ENCODE measurements at places on chromosomes 6 and 20.

DNA sequence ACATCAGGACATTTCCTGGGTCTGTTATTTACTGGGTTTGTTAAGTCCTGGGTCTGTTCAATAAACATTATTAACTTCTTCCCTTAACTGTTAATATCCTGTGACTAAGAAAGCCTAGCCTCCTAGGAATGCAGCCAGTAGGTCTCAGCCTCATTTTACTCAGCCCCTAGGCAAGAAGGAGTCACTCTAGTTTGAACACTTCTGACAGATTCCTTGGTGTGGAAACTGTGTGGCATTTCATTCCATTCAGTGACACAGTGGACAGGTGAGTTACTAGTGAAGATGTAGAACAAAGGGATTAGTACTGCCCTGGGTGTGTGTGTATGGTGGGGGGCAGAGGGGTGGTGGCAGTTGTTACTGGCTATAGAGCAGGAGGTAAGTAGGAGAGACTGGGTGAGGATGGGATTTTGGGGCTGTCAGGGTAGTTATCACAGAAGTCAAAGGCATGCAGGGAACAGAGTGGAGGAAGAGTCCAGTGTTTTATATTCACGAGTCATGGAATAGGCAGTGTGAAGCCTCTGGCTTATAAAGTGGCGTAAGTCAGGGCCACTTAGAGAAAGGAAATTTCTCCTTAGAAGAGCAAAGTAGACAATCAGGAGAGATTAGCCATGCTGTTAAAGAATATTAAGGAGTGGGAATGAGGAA is 28.4 kb downstream of the RNF182 start:
- no peak for DNase-seq

GRCh38 chr6:63805808-63806572 is 170.4 kb downstream of the PHF3 start:
- no peak for DNase-seq

DNA sequence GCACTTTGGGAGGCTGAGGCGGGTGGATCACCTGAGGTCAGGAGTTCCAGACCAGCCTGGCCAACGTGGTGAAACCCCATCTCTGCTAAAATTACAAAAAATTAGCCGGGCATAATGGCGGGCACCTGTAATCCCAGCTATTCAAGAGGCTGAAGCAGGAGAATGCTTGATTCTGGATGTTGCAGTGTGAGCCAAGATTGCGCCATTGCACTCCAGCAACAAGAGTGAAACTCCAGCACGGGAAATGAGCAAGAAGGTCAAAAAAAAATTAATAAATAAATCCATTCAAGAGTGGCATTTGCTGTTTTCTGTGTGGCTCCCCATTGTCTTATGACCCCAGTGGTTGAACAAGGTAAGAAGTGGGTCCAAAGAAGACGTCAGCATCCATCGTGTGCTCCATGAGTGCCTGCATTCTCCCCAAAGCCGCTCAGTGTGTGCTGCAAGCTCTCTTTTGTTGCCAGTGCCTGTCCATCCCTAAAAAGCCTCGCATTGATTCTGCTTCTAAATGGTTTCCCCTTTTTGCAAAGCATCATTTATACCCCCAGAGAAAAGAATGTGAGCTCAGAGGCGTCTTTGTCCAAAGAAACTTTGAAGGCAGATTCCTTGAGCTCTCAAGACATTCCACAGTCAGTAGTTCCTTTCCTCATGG is 38.8 kb upstream of the MAP3K4 start:
- DNase-seq = no peak

- no peak for DNase-seq
These were observed 5.5 kb downstream of the CASP8AP2 start for GRCh38 chr6:89834884-89835792.

DNA sequence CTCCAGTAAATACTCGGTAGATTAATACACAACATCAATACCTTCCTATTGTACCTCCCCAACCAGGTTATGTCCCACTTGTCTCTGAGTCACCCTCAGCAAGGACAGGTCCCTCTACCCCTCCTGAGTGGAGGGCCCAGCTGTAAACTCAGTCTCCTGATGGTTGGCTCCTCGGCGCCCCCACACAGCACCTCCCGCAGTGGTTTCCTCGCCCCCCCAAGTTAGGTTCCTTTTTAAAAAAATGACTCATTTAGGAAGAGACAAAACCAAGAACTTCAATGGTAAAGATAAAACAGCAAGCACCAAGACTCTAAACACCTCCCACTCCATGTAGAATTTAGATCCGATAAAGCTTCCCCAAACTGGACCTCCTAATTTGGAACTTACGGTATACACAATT is 83.5 kb downstream of the TRERF1 start:
- no peak for DNase-seq

DNA sequence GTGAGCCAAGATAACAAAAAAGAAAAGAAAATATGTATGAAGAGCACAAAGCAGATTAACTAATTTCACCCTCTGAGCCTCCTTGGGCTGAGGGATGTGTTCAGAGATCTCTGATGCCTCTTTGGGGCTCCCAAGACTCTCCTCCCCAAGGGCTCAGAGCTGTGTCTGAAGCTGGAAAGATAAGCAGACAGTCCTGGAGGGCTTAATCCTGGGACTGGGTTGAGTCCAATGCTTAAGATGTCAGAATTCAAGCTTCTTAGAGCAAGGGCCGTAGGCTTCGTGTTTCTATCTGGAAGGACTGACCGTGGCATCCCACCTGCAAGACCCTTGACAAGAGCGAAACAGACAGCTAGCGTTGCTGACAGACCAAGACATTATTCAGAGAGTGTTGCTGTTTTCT is 229.0 kb downstream of the ZMYND8 start:
- no peak for DNase-seq

GRCh38 chr6:116405652-116406356 is 35.1 kb downstream of the DSE start:
- no peak for DNase-seq
